ENCODE measurements at places on chromosomes 7 and 10.

DNA sequence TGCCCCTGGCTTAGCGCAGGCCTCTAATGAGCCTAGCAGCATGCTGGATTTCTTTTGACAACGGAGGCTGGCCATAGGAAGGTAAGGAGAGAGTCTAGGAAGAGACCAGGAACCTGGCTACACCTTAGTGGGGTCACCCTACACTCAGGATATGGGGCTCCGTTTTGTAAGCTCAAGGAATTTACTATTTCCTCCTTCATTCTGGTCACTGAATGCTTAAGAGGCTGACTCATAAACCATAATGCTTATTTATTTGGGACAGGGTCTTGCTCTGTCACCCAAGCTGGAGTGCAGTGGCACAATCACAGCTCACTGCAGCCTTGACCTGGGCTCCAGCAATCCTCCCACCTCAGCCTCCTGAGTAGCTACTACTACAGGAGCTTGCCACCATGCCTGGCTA lies 38.4 kb downstream of the CARD11 start:
- no peak for DNase-seq

DNA sequence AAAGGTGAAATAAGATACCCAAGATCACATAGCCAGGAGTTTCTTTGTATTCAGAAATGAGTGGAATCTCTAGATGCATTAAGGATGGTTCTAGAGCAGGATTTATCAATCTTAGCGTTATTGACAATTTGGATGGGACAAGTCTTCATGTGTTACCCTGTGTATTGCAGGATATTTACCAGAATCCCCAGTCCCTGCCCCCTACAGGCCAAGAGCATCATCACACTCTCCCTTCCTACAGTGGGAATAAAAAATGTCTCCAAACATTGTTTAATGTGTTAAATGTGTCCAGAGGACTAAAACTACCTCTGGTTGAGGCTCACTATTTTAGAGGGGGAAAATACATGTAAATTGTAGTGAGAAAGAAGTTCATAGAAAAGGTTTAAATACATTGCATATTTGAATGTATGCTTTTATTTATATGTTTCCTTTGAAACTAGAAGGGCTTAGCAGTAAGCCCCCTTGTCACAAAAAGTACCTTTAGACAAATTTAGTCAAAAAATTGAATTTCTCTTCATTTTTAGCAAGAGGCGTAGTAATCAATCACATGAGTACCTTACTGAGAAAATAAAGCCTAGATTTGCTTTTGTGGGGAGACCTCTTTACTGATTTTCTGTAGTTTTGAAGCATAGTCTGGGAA lies 141.2 kb downstream of the MLLT10 start:
- DNase-seq = peak; percentile 52

DNA sequence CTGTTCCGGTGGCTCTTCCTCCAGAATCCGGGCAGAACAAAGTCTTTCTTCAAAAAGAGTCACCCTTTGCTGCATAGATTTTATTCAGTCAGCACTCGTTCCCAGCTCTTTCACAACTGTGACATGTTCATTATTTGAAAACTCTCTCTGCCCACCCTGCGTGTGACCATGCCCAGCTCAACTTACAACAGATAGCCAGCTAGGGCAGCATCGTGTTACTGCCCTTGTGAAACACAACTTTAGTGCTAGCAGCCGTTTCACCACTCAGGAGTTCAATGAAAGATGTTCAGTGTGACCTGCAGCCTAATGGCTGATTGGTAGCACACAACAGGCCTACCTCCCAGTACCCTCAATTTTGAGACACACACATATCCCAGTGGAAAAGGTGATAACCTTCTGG lies 57.9 kb downstream of the ZNF438 start:
- DNase-seq = no peak

- DNase-seq = peak; percentile 32
Observed at GRCh38 chr10:110416776-110417711, 80.7 kb upstream of the DUSP5 start.

DNA sequence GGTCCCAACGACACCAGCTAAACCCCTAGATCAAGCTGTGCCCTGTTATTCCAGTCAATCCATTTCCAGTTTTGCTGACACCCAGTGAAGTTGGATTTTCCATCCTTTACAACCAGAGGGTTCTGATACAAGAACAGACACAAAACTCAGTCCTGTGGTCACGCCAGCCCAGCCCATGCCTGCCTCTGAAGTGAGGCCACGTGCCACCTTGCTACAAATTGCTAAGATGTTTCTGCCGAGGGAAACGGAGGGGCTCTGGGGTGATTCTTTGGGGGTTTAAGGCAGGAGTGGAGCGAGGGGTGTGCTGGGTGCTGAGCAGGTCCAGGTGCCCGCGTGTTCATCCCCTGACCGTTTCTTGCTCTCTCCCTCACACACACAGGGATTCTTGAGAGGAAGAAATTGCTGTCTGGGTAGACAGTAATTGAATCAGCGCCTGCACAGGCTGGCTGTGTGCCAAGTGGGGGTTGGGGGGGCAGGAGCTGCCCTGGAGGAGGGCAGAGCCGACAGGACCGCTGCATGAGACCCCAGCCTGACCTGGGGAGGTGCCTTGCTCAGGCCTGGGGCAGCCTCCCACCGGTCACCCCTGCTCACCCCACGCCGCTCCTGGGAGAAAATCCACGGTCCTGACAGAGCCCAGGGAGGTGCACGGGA lies 38.1 kb downstream of the ADAP1 start:
- no peak for DNase-seq

DNA sequence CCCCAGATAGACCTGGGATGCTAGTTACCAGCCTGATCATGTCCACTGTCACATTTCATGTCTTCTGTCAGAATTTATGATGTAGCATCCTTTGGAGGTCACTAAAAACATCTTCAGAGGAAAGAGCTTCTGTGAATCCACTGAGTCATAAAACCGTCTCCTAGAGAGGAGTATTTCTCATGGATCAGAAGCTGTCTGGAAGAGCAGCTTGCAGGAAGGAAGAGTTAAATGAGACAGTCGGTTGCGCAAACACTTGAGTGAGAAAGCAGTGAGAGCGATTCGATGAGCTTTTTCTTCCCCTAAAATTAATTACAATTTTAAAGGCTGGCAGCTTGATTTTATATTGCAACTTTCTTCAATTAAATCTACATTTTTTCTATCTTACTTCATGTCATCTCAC lies 47.2 kb upstream of the WDR11 start:
- no peak for DNase-seq
